Panc1 (cell line): ENCODE measurements at places on chromosomes 2 and 18.

GRCh38 chr18:13159579-13159978 lies 59.0 kb upstream of the LDLRAD4 start:
- DNase-seq: peak; percentile 43

- DNase-seq: no peak
Measured at GRCh38 chr2:6919901-6920742, 2.9 kb downstream of the RNF144A start.

- no peak for DNase-seq
Measured at GRCh38 chr2:42651057-42651456, 82.6 kb downstream of the MTA3 start.

GRCh38 chr2:36453652-36454051 lies 98.1 kb downstream of the CRIM1 start:
- no peak for DNase-seq

- no peak for DNase-seq
Measured at GRCh38 chr18:60554967-60555366, 182.4 kb upstream of the MC4R start.

DNA sequence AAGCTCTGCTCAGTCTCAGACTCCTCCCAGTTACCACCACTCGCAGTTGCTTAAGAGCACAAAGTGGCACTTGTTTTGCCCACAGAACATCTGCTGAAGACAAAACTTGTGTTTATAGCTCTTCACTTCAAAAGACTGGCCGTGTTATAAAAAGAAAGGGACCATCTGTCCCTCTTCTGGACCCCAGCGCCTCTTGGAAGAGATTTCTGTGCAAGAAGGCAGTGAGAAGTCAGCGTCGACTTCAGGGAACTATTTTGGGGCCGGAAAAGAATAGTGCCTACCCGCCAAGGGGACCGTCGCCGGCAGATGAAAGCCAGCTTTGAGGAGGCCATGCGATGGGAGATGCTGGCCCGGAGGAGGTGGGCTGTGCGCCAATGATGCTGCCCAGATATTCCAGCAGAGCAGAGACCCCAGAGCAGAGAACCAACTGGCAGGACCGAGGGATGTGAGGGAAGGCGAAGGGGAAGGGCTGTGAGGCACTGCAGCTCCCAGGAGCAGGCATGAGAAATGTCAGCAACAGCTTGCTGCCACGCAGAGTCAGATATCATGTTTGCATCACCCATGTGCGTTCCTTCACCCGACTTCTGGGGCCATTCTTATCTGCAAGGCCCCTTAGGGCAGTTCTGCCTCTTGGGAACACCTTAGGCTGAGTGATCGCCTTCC lies 270.9 kb downstream of the ATAD2B start:
- no peak for DNase-seq

DNA sequence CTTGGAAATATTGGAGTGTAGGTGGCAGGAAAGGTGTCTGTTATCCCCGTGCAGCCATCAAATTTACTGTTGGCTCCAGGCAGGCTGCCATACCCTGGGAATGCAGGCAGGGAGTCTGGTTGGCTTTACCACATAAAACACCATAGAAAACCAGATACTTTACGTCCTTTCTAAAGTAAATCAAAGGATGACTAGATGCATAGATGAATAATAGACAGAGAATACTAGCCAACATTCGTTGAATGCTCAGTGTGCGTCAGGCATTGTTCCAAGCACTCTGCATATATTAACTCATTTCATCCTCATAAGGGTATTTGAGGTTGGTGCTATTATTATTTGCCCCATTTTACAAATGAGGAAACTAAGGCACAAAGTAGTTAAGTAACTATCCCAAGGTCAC lies 65.2 kb downstream of the VSNL1 start:
- no peak for DNase-seq

GRCh38 chr18:76213991-76214390 lies 281.1 kb downstream of the ZNF516 start:
- no peak for DNase-seq
